EH (cell line): ENCODE measurements at places on chromosomes 3 and 15.

DNA sequence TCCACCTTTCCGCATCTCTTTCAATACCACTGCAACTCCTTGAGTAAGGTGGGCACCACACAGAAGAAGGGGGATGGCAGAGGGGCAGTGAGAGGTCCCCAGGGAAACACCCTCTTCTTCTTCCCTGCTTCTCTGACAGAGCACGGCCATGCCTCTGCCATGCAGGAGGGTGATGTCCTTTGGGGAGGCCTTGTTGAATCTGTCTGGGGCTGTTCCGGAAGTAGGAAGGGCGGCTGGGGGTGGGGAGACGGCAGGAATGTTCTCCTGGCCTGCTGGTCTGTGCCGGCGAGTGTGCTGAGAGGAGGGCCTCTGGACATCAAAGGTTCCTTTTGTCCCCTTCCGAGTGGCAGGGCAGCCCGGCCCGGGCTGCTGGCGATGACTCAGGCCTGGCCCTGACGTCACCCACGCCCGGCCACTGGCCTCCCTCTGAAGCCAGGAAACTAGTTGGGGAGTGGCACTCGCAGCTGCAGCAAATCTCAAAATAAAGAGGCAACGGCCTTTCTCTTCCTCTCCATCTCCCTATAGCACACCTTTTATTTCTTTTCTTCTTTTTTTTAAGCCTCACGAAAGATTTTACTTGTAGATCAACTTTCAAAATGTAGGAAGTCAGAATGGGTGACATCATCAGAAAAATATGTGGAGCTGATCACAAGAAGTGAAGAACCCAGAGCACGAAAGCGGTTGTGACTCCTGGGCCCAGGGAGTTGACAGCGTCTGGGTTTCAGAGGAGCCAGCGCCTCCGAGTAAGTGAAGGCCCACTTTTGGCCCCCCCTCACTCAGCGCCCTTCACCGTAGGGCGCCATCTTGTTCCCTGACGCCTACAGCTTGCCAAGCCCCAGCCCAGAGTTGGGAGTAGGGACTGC is at the start of gene ZBTB38:
TSS of gene ZBTB38 (plus strand) at position 443 of the 863 bp plus-strand sequence. CDS start 73,885 bp downstream, outside the sequence.
- peak; percentile 98 for DNase-seq

GRCh38 chr3:169811631-169812331 is 889 bp upstream of the LRRIQ4 start:
- peak; percentile 81 for DNase-seq

DNA sequence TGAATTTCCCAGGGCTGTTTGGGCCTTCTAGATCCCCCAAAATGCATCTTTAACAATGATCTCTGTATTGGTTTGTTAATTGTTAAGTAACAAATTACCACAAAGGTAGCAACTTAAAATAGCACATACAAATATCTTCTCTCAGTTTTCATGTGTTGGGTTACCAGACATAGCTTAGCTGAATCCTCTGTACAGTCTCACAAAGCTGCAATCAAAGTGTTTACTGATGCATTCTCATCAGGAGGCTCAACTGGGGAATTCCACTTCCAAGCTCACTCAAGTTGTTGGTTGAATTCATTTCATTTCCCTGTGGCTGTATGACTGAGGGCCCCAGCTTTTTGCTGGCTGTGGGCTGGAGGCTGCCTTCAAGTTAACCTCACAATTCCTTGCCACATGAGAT is 297.6 kb downstream of the RPLP1 start:
- no peak for DNase-seq

- no peak for DNase-seq
Observed at GRCh38 chr3:156659260-156659659, 15.1 kb upstream of the TIPARP start.

- DNase-seq = no peak
Observed at GRCh38 chr3:134544316-134544715, 58.5 kb downstream of the CEP63 start.
